ENCODE measurements at places on chromosomes 1 and 21. TPM values are rescaled to one million over a fixed set of nuclear protein-coding genes. Genes with fewer than 3 reads are reported as not detected.

MAP3K7CL gene
- 3.2 TPM for polyA plus RNA-seq

FAM167B gene
- 6.5 TPM for polyA plus RNA-seq

E2F2 gene
- polyA plus RNA-seq = 0.05 TPM

KRTAP21-2 gene
- not detected for polyA plus RNA-seq

CCDC181 gene
- 1.9 TPM for polyA plus RNA-seq

ARMH1 gene
- 0.91 TPM for polyA plus RNA-seq

C1orf226 gene
- 2.4 TPM for polyA plus RNA-seq

GPR25 gene
- polyA plus RNA-seq = not detected

LAX1 gene
- 0.14 TPM for polyA plus RNA-seq

FCRL5 gene
- not detected for polyA plus RNA-seq

NHLH1 gene
- polyA plus RNA-seq = 0.05 TPM

AQP10 gene
- 0.23 TPM for polyA plus RNA-seq

CASQ2 gene
- polyA plus RNA-seq = 702 TPM

TRIM67 gene
- polyA plus RNA-seq = 0.09 TPM

RGSL1 gene
- polyA plus RNA-seq = not detected

GPR161 gene
- 2.3 TPM for polyA plus RNA-seq

APOBEC4 gene
- polyA plus RNA-seq = not detected

TINAGL1 gene
- polyA plus RNA-seq = 186 TPM

BRDT gene
- not detected for polyA plus RNA-seq

DAB1 gene
- polyA plus RNA-seq = 2.5 TPM

CELA2B gene
- polyA plus RNA-seq = not detected

CATSPERE gene
- polyA plus RNA-seq = 0.18 TPM

TMPRSS15 gene
- not detected for polyA plus RNA-seq

DCDC2B gene
- 0.05 TPM for polyA plus RNA-seq

AKIRIN1 gene
- 32.2 TPM for polyA plus RNA-seq

TSPAN1 gene
- 1.3 TPM for polyA plus RNA-seq

KMO gene
- 0.29 TPM for polyA plus RNA-seq

MYOG gene
- polyA plus RNA-seq = not detected

SLC30A1 gene
- 6.0 TPM for polyA plus RNA-seq

HAO2 gene
- polyA plus RNA-seq = not detected

NGF gene
- polyA plus RNA-seq = 17.4 TPM

LENEP gene
- polyA plus RNA-seq = not detected

MYCBP gene
- polyA plus RNA-seq = 4.9 TPM

TCP10L gene
- polyA plus RNA-seq = 1.9 TPM

CFHR3 gene
- 0.70 TPM for polyA plus RNA-seq

LRRN2 gene
- 20.8 TPM for polyA plus RNA-seq

IFI44L gene
- polyA plus RNA-seq = 4.7 TPM

PTGS2 gene
- polyA plus RNA-seq = 2.3 TPM

KRTAP7-1 gene
- polyA plus RNA-seq = not detected

LAMB3 gene
- 4.9 TPM for polyA plus RNA-seq

VWA5B1 gene
- polyA plus RNA-seq = 0.18 TPM

IL10RB gene
- polyA plus RNA-seq = 11.6 TPM

FMOD gene
- polyA plus RNA-seq = 35.9 TPM

DRAXIN gene
- polyA plus RNA-seq = 0.02 TPM
